ENCODE measurements at places on chromosomes 2 and 18.

DNA sequence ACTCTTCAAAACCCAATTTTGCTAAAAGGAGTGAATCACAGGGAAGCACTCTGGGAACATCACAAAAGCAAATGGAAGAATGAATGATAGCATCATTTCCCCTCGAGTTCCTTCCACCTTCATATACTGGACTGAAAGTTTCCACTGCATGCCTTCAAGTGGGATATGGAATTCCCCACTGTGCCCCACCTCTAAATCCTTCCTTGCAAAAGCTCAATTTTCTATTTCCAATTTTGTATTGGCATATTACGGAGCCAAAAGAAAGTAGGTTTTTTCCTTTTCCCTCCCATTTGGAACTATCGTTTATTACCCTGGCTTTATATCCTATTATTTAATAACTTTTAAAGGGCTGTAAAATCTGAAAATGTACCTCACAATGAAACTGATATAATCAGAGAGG, 149.3 kb downstream of the PIEZO2 start:
- no peak for DNase-seq

DNA sequence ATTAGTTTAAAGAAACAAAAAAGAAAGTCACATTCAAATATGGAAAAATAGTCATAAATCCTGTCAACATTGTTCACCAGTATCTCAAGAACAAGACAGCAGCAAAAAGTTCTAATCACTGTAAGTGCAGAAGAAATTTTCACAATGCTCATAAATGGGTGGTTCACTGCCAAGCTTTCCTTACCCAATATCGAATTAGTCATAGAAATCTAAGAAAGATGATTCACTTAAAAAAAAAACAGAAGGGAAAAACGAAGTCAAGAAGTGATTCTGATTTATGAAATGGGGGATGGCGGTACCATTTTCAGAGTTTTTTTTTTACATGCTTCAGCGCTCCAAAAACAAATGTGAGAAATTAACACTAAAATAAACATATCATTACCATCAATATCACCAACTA, 156.7 kb downstream of the EXOC6B start:
- DNase-seq = no peak

- DNase-seq = no peak
These were observed 61.0 kb downstream of the CDCA7 start for GRCh38 chr2:173415431-173416381.

GRCh38 chr2:9815844-9816279, 27.4 kb upstream of the TAF1B start:
- DNase-seq = no peak

- DNase-seq = no peak
These were observed 152.5 kb downstream of the AFF3 start for GRCh38 chr2:99989905-99990304.

DNA sequence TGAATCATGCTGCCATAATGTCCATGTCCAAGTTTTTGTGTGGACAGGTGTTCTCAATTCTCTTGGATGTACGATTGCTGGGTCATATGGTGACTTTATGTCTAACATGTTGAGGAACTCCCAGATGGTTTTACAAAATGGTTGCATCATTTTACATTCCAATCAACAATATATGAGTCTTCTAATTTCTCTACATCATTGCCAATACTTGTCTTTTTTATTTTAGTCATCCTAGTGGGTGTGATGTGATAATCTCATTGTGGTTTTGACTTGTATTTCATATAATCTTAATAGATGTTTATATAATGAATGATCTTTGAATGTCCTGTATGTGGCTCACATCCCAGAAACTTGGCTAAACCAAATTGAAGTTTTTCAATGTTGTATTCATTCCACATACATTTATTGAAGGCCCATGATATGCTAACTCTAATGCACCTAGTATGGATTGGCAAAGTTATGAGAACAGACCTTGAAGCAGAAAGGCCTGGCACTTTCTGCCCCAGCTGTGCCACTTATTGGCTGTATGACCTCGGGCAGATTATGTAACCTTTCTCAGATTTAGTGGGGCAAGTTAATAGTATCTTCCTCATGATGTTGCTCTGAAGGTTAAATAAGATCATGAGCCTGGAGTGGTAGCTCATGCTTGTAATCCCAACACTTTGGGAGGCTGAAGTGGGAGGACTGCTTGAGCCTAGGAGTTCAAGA, 205.4 kb downstream of the RAB3GAP1 start:
- DNase-seq = no peak

DNA sequence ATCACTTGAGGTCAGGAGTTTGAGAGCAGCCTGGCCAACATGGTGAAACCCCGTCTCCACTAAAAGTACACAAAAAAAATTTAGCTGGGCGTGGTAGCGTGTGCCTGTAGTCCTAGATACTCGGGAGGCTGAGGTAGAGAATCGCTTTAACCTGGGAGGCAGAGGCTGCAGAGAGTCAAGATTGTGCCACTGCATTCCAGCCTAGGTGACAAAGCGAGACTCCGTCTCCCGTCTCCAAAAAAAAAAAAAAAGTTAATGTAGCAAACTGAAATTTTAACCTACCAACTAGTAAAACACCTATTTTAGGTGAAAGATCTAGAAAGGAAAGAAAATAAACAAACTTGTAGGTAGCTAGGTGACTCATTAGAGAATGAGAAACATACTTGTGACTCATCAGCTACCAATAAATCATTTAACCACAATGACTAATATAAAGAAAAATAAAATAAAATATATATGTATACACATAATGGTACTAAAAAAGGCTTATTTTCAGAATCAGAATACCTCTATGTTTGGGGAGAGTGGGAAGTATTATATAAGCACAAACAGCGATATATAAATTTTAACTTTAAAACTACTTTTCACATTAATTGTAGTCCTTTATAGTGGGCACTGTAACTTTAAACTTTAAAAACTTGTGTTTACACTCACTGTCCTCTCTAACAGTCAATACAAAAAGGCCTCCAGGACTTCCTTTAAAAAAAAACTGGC, 36.6 kb downstream of the DARS1 start:
- DNase-seq = no peak

- DNase-seq = no peak
These were observed 89.7 kb downstream of the USP40 start for GRCh38 chr2:233476651-233477547.

GRCh38 chr2:170840717-170841210, 24.1 kb downstream of the GAD1 start:
- no peak for DNase-seq

GRCh38 chr2:29444150-29444549, 328.9 kb downstream of the CLIP4 start:
- no peak for DNase-seq

DNA sequence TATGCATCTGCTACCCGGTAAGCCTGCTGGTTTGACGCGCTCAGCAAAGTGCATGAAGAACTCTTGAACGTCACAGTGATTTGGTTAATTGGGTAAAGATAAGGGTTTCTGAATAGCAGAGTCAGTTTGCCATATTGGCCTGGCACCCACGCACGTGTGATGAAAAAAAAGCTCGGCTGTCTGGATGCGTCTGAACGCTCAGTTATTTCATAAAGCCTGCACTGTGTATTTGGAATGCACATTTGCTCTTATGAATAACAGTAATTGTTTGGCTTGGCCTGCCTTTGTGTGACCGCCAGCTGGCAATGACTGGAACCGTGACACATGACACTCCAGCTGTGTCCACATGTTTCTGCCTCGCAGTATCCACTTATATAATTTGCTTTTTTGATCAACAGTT, 129.2 kb upstream of the MEIS1 start:
- no peak for DNase-seq

GRCh38 chr18:27772081-27772480, 404.8 kb downstream of the CDH2 start:
- no peak for DNase-seq

DNA sequence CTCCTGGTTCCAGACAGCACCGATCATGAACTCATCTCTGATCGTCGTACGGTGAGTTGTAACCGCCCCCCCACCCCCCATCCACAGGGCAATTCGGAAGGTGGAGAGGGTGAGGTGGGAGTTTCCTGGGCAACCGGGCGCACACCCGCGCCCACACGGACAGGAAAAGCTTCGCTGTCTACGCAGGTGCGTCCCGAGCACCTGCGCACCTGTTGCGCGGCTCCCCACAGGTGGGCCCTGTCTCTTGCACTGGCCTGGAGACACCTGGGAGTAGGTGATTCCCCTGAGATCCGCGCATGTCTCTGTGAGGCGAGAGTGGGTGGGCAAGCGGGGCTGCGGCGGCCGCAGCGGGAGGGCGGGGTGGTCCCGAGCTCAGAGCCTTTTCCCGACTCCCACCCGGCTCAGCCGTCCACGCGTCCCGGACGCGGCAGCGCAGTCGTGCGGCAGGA, 459 bp upstream of the ATP6V1C2 start:
- no peak for DNase-seq

- DNase-seq = no peak
These were observed 33.1 kb upstream of the ZNF532 start for GRCh38 chr18:58831606-58832005.

DNA sequence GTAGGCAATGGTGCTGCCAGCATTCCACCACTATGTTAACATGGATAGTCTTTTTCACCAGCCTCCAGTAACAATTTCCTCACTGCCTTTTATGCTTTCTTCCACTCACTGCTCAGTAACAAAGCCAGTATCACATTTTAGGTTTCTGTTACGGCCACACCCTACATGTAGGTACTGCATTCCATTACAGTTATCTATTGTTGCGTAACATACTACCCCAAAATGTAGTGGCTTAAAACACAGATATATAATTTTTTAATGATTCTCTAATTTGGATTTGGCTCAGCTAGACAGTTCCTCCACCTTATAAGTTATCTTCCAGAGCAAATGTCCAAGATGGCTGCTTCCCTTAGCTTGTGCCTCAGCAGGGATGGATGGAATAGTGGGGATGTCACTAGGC, 498.7 kb upstream of the ACVR2A start:
- DNase-seq = no peak

- no peak for DNase-seq
These were observed 9.2 kb downstream of the TGIF1 start for GRCh38 chr18:3458952-3459853.

Measured in stimulated activated CD4-positive, alpha-beta T cell treated with anti-CD3 and anti-CD28 coated beads, Interleukin-15, amount 100 ng/mL, for 48 hours (primary cell).